Fibroblast of the aortic adventitia (primary cell): ENCODE measurements at places on chromosomes 6 and 20.

- DNase-seq, result no peak
Measured at GRCh38 chr6:41587131-41587879, 41.1 kb downstream of the FOXP4 start.

- no peak for DNase-seq
Measured at GRCh38 chr6:14822679-14823078, 423.2 kb upstream of the JARID2 start.

DNA sequence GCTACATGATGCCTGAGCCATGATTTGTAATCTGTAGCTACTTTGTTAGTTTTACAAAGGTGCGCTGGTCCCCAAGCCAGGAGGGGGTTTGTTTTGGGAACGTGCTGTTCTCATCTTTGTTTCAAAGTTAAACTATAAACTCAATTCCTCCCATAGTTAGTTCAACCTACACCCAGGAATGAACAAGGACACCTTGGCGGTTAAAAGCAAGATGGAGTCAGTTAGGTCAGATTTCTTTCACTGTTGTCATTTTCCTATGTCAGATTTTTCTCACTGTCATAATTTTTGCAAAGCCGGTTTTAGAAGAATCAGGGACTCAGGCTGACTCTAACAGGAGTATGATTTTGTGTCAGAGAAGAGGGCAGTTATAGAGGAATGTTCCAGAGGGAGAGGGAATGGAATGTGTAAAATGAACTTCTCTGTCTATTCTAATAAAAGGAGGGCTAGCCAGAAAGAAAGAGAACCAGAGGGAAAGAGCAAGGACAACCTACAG is 2.3 kb upstream of the GMPR start:
- DNase-seq, result no peak

- no peak for DNase-seq
Measured at GRCh38 chr6:43835872-43836419, 65.9 kb downstream of the VEGFA start.

- no peak for DNase-seq
Measured at GRCh38 chr20:44646641-44647274, 4.7 kb downstream of the ADA start.

DNA sequence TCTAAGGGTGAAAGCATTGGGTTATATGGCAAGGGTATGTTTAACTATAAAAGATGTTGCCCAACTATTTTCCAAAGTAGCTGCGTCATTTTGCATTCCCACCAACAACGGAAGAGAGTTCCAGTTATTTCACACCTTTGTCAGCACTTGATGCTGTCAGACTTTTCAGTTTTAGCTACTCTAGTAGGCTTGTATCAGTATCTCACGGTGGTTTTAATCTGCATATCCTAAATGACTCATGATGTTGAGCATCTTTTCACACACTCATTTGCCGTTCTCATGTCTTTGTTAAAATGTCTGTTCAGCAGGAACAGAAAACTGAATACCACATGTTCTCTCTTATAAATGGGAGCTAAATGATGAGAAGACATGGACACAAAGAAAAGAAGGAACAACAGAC is 122.3 kb downstream of the RNASET2 start:
- no peak for DNase-seq

DNA sequence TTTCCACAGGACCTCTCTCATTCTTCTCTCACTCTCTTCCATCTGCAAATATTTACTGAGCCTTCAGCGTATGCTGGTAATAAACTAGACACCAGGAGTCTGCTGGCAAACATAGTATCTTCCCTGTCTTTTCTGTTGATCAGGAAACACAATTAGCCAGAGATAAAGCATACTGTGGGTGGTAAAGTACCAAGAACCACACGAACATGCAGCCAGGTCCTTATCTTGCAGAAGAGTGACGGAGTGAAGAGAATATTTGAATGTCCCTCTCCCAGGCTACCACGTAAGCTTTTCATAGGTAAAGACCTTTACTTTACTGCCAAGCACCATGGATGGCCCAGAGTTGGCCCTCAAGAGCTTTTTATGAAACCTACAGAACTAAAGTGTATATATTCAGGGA is 13.3 kb downstream of the FHL5 start:
- no peak for DNase-seq

DNA sequence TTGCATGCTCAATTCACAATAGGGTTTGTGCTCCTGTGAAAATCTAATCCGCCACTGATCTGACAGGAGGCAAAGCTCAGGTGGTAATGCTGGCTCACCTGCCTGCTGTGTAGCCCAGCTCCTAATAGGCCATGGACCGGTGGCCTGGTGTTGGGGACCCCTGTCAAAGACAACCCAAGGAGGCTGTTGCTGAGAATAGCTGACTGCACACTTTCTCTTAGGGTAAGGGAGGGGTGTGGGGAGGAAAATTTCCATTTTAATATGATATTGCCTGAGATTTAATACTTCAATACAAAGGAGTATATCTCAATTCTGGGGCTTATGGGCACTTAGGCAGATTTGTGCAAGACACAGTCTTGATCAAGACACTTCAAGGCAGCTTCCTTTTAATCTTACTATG is 105.8 kb downstream of the ALDH8A1 start:
- DNase-seq, result no peak

DNA sequence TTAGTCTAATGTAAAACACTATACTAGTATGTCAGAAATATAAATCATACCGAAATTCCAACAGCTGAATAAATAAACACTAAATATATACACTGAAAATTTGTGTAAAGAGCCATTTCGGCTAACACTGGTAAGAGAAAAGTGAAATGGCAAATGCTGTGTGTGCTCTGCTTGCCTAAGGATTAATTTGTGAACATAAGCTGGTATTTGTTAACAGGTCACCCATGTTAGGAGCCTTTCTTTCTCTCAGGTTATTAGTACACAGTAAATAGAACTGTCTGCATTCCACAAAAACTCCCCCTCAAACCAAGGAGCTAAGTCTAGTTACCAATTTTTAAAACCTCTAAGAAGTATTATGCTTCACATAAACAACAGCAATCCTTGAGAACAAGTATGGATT is 27.0 kb downstream of the ELOVL5 start:
- no peak for DNase-seq

GRCh38 chr6:36368921-36369865 is 18.3 kb downstream of the ETV7 start:
- DNase-seq, result peak; percentile 84
